ENCODE measurements at places on chromosomes 5 and 9.

- DNase-seq: no peak
Observed at GRCh38 chr5:68192679-68193060, 22.9 kb upstream of the PIK3R1 start.

DNA sequence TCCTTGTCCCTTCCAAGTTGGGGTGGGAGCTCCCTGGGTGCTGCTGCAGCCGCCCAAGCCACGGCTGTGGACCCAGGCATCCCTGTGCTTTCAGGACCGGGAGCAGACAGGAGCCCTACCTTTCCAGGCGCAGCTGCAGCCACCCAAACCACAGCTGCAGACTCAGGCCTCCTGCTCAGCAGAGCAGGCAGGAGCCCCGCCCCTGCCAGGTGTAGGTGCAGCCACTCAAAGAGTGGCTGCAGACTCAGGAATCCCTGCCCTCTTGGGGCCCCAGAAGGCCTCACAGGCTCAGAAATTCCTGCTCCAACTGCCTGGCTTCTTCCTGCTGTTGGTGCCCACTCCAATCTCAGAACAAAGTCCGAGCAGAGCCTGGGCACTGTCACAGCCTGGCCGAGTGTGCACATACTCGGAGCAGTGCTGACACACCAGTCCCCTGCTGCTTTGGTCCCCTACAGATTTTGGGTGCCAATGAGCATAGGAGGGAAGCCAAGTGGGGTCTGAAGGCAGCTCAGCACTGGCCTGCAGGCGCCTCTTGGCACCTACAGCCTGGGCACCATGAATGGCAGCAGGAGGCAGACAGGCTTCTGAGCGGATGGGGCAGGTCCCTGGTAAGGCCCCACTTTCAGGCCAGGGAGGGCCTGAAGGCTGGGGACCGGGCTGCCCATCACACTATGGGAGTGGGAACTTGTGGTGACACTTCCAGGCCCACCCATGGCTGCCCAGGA, 6.0 kb upstream of the TESK1 start:
- no peak for DNase-seq

DNA sequence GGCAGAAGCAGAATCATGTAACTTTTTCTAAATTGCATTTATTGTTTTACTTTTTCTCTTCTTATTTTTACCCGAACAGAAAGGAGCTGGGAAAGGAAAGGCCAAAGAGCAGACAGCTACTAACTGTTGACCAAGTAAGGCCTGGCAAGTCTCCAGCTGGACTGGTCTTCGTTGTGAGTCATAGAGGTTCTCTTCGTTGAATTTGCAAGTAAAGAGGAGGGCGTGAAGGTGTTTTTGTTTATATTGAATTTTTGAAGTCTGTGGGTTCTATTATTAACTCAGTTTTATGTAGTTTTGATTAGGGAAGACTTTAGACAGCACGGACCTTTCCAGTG, 416.5 kb upstream of the CCNH start:
- DNase-seq: no peak

- DNase-seq: peak; percentile 24
Observed at GRCh38 chr5:23332650-23333251, 174.7 kb upstream of the PRDM9 start.

- peak; percentile 19 for DNase-seq
Observed at GRCh38 chr9:4837261-4838188, 44.8 kb downstream of the RCL1 start.

GRCh38 chr9:85510830-85511504, 230.8 kb downstream of the AGTPBP1 start:
- DNase-seq: no peak

- DNase-seq: no peak
Observed at GRCh38 chr5:5304361-5305020, 118.0 kb upstream of the ICE1 start.

DNA sequence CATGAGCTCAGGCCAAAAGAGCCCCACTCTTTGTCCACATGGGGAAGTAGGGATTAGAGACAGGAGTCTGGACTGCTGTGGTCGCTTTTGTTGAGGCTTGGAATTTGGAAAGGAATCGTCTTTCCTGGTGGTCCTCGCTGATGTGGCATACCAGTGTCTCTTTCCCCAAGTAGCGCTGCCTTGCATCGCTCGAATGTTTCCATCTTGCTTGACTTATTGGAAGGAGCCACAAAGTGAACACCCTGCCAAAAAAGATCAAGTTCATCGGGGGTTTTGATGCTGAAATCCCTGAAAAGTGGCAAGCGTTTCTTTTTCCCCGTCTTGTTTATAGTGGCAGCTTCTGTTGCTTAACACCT, 161.3 kb downstream of the MACROH2A1 start:
- no peak for DNase-seq

DNA sequence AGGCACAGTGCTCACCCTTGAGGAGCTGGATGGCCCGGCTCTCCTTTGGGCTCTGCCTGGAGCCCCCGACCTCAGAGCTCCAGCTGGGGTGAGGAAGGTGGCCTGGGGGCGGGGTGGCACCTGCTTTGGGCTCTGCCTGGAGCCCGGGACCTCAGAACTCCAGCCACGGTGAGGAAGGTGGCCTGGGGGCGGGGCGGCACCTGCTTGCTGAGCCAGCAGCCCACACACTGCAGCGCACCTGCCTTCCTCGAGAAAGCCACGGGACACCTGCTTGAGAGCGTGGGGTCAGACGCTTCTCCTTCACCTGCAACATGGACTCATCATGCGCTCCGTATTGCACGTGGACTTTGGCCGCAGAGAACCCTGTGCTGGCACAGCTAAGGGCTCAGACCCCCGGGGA, 51.8 kb downstream of the IRX2 start:
- DNase-seq: no peak

- no peak for DNase-seq
Observed at GRCh38 chr5:4766101-4766500, 374.0 kb upstream of the ADAMTS16 start.

DNA sequence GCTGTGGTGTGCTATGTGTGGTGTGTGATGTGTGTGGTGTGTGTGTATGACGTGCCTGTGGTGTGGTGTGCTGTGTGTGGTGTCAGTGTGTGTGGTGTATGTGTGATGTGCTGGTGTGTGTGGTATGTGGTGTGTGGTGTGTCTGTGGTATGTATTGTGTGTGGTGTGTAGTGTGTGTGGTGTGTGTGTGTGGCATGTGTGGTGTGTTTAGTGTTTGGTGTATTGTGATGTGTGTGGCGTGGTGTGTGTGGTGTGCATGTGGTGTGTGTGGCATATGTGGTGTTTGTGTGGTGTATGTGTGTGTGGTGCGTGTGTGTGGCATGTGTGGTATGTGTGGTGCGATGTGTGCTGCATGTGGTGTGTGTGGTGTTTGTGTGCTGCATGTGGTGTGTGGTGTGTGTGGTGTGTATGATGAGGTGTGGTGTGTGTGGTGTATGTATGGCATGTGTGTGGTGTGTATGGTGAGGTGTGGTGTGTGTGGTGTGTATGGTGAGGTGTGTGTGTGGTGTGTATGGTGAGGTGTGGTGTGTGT, 18.3 kb upstream of the RNU6ATAC start:
- DNase-seq: no peak

- DNase-seq: peak; percentile 19
Observed at GRCh38 chr5:149834246-149834855, 104.2 kb downstream of the PPARGC1B start.

GRCh38 chr5:39713250-39713916, 288.6 kb upstream of the DAB2 start:
- DNase-seq: peak; percentile 52

DNA sequence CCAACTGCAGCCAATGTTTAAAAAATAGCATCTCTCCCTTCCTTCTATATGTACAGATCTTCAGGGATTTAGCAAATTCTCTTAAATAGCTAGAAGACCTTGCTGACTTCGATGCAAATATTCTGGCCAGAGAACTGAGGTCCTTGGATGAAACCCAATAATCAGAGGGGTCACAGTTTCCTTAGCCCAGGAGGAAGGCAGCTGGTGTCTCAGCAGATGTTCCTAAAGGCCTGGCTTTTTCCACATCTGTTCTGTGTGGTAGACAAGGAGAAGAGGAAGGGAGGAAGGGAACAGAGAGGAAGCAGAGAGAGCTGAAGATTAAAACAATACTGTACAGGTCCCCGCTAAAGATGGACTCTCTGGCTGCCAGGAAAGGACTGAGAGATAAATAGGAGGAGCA, 33.1 kb downstream of the BOD1 start:
- no peak for DNase-seq

DNA sequence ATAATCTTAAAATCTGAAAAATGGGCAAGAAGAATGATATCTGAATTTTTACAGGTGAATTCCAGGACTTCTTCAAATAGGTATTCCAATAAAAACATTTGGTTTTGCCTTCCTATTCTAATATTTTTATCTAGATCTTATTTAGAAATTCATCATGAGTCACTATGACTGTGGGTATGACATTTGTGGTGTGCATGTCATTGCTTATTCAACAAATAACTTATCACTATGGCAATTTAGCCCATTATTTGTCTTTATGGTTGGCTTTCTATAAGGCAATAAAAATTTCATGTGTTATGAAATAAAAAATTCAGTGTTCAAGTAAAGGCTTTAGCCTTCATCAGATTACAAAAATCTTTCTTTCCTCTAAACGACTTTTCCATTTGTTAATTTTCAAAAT, 1139.6 kb upstream of the NUDT12 start:
- DNase-seq: no peak

DNA sequence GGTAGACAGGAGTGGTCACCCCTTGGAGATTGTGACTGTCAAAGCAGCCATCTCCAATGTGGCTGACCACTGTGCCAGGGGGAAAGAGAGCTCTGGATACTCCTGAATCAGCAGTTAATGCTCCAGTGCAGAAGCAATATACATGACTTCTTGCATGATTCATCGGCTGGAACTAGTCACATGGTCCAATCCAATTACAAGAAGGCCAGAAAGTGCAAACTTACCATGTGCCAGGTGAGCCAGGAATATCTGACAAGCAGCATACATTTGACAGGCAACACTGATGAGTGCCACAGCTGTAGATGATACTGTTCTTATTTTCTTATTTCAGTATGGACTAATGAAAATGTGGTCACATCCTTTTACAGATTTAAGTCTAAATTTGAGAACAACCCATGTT, 440.0 kb upstream of the MPDZ start:
- DNase-seq: peak; percentile 22

DNA sequence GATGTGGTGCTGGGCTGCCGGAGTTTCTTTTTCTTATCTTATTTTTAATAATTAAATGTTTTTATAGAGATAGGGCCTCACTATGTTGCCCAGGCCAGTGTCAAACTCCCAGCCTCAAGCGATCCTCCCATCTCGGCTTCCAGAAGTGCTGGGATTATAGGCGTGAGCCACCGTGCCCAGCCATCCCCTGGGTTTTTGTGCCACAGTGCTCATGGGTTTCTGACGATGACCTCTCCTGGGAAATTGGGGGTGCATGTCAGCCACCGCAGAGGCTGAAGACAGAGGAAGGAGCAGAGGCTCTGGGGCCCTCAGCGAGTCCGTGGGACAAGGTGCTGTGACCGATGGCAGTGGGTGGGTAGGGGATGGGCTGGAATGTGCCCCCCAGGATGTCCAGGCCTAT, 14.4 kb downstream of the GPSM1 start:
- DNase-seq: no peak

DNA sequence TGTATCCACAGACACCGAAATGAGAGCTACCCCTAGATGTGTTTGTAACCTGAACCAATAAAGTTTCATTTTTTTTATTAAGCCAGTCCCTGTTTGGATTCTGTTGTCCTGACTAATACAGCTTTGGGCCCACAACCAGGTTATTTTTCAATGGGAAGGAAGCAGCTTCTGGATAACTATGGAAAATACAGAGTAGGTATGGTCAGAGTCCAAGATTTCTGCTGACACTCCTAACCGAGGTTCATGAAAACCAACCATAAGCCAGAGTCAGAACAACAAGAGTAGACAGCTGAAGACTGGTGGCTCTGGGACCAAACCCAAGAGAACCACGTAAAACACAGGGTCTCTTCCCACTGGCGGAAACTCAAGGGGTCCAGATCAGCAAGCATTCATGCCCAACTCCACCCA, 10.8 kb downstream of the KLF9 start:
- DNase-seq: no peak

DNA sequence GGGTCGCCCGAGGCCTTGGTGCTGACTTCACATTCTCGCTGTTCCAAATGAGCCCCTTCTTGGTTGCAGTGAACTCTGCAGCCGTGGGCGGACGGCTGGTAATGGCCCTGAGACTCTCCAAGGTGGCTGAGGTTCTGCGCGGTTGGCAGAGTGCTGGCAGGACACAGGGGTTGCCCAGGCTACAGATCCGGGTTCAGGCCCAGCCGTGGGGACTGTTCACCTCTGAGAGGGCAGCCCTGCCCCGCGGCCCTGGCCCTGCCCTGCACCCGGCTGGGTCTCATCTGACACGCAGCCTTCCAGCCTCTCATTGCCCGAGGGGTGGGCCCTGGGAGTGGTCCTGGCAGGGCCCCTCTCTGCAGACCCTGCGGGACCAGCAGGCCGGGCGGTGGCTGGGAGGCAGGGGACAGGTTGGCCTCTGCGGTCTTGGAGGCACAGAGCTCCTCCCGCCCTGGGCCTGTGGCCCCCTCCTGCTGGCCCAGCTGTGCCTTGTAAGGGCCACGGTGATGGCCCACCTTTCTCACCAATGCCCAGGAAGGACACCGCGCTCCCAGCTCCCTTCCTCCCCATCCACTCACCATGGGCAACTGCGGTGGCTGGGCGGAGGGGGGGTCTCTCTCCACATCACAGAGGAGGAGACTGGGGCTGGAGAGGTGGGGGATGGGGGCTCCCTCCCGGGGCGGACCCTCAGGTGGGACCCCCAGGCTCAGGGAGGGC, 51.6 kb downstream of the AHRR start:
- no peak for DNase-seq

GRCh38 chr5:83590966-83591365, 119.4 kb downstream of the VCAN start:
- no peak for DNase-seq
